EH (cell line): ENCODE measurements at places on chromosomes 7 and 10.
A peak's percentile ranks its signal among the peaks of the same experiment; 100 is the strongest.

- DNase-seq: no peak
These were observed 44.6 kb upstream of the C1QL3 start for GRCh38 chr10:16566202-16566805.

DNA sequence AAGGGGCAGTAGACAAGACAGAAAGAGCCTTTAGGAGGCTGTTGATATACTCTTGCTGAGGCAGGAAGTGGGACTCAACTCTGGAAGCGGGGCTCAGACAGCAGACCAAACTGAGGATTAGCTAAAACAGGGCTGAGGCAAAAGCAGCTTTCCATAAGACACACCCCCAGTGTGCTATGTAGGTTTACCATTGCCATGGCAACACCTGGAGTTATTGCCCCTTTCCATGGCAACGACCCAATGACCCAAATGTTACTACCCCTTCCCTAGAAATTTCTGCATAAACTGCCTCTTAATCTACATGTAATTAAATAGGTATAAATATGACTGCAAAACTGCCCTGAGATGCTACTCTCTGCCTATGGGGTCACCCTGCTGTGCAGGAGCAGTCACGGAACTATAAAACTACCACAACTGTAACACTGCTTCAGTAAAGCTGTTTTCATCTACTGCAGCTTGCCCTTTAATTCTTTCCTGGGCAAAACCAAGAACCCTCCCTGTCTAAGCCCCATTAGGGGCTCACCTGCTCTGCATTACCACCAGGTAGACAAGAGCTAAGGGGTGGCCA, 348.4 kb upstream of the PODXL start:
- DNase-seq: no peak

- DNase-seq: no peak
These were observed 137.9 kb downstream of the ELFN1 start for GRCh38 chr7:1807821-1808600.

GRCh38 chr10:125201108-125201524, 40.8 kb upstream of the CTBP2 start:
- peak; percentile 44 for DNase-seq

- DNase-seq: no peak
These were observed 68.5 kb downstream of the GNAT3 start for GRCh38 chr7:80443325-80443724.

DNA sequence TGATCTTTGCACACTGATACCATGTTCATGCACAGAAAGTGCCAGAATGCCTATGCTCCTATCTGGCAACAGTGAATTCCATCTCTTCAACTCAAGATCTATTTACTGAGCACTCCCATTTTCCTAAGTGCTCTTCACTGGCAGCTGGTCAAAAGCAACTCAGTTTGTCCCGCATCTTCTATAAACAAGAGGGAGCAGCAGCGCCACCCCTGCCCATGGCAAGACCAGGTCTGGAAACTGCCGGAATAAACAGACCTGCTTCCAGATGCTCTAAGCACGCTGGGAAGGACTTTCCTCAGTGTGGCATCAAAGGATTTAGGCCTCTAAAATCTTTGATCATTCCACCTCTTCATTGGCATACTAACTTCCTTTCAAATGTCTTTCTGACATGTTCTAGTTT, 104.4 kb upstream of the MACROH2A2 start:
- no peak for DNase-seq

DNA sequence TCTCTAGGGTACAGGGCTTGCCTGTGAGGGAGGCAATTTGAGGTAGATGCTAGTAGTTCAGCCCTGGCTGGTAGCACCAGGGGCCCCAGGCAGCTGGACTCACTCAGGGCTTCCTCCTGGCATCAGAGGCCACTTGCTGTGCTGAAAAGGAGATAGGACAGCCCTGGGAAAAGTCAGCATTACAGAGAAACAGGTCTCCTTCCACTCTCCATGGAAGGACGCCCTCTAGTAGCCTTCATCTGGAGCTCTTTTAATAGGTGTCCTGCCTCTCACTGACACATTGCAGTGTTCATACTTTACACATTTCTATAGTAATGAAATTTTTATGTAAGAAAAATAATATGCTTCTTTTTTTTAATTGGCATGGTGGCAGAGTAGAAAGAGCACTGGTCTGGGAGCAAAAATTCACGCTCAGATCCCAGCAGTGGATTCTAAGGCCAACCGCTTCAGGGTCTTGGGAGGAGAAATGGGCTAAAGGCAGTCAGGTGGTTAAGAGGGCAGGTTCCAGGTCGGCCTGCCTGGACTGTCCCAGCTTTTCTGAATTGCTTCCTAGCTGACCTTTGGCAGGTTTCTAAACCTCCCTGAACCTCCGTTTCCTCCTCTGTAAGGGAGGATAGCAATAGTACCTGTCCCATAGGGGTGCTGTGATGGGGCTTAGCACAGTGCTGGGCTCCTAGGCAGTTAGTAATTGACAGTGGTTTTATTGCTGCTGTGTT, 35.8 kb downstream of the AIFM2 start:
- no peak for DNase-seq
